ENCODE measurements at places on chromosomes 5 and 9. TPM values are rescaled to one million over a fixed set of nuclear protein-coding genes. Genes with fewer than 3 reads are reported as not detected.

The NXNL2 gene
- not detected for total RNA-seq

The HRCT1 gene
- 2.4 TPM for total RNA-seq

The FRRS1L gene
- not detected for total RNA-seq

The PALM2AKAP2 gene
- total RNA-seq = under 0.01 TPM

The SPAG8 gene
- 0.25 TPM for total RNA-seq

The TMC1 gene
- 0.99 TPM for total RNA-seq

The FST gene
- total RNA-seq = 1.4 TPM

The AJM1 gene
- 0.66 TPM for total RNA-seq

The FPGS gene
- 71.4 TPM for total RNA-seq

The ARID3C gene
- total RNA-seq = 0.13 TPM

DNA sequence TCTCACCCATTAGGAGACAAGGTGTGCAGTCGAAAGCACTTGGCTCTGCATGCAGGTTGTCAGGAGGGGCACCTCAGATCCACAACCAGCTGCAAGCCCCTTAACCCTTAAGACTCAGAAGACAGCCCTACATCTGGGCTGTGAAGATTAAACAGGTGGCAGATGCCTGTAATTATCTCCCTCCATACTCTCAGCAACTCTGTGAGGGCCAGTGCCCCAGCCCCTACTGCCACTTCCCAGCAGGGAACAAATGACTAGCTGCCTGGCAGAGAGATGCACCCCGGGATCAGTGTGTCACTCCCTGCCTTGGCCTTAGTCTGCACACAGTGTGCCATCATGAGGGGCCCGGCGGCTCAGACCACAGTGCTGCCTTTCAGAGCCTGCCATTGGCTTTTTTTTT lies 42.0 kb downstream of the CRB2 start:
- no peak for DNase-seq

GRCh38 chr5:114789773-114790402 lies 379.8 kb downstream of the TRIM36 start:
- no peak for DNase-seq

DNA sequence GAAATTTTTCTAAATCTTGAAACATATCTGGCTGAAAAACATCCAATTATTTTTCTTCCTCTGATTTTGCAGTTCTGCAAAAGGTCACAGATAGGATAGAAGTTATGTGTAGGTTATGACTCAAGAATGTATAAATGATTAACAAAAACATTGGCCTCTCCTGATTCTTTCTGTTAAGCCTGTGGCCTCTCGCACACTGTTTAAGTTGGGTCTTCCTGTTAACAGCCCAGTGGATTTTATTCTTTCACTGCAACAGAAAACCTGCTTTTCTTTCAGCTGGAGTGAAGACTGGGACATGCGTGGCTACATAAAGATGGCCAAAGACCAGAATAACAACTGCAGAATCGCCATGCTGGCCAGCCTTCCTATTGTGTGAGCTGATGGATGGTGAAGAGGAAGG lies 17.1 kb upstream of the SPATA31E1 start:
- no peak for DNase-seq

GRCh38 chr5:139130214-139130613 lies 68.0 kb downstream of the SIL1 start:
- DNase-seq = no peak

- no peak for DNase-seq
Measured at GRCh38 chr5:40871177-40871576, 30.0 kb downstream of the CARD6 start.

DNA sequence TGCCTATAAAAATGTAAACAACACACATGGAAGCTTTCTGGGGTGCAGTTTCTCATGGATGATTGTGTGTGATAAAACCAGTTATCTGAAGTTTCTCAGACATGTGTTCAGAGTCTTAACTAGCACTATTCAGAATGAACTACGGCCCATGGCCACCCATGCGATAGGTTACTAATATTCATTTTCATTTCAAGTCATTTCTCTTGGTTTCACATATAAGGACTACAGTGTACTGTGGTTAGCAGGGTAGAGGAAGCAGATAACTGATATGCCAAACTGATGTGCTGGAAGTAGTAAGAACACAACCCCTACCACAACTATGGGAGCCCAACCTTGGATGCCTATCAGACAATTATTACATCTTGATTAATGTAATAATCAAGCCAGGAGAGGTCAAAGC lies 372.1 kb downstream of the DTWD2 start:
- DNase-seq = no peak

DNA sequence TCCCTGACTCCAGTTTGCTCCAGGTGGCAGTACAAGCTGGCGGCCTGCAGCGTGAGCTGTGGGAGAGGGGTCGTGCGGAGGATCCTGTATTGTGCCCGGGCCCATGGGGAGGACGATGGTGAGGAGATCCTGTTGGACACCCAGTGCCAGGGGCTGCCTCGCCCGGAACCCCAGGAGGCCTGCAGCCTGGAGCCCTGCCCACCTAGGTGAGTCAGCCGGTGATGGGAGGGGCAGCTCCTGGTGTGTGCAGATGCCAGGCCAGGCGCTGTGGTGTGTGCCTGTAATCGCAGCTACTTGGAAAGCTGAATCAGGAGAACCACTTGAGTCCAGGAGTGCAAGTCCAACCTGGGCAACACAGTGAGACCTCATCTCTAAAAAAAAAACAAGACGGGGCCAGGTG lies 10.0 kb upstream of the CACFD1 start:
- no peak for DNase-seq

- DNase-seq = no peak
Measured at GRCh38 chr9:127411122-127411521, 13.1 kb upstream of the ZNF79 start.

DNA sequence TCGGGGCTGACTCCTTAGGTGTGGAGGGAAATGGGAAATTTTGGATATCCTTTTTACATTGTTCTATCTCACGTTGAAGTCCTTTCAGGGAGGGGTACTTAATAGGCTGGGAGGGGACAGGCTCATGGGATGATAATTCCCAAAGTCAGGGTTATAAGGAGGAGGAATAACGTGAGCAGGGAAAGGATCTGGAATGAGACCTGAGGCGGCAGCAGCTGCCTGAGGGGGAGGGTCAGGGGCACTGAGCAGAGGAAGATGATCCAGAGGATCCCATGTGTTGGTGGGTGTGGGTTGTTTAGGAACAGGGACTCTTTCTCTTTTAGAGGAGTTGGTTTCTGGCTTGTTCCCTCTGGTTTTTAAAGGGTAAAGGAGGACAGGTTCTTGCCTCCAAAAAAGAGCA lies 18.7 kb downstream of the IFT74 start:
- DNase-seq = no peak

DNA sequence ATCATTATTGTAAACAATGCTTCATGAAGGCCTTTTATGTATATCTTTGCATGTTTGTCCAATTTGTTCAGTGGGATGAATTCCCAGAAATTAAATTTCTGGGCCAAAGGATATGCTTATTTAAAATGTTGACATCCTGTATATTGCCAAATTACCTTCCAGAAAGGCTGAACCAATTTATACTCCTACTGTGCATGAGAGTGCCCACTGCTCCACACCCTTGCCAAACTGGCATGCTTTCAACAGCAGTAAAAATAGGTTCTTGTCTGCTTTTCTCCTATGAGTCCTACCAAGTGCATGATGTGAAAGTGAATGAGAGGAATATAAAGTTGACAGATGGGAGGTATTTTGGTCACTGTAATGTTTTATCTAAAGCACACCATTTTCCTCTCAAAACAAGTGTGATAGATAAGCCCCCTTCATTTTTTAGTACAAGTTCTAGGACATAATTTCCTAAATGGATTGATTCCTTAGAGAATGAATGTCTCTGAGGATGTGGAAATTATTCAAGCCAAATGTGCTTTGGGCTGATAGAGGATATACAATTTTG lies 70.5 kb upstream of the ERBIN start:
- DNase-seq = no peak

DNA sequence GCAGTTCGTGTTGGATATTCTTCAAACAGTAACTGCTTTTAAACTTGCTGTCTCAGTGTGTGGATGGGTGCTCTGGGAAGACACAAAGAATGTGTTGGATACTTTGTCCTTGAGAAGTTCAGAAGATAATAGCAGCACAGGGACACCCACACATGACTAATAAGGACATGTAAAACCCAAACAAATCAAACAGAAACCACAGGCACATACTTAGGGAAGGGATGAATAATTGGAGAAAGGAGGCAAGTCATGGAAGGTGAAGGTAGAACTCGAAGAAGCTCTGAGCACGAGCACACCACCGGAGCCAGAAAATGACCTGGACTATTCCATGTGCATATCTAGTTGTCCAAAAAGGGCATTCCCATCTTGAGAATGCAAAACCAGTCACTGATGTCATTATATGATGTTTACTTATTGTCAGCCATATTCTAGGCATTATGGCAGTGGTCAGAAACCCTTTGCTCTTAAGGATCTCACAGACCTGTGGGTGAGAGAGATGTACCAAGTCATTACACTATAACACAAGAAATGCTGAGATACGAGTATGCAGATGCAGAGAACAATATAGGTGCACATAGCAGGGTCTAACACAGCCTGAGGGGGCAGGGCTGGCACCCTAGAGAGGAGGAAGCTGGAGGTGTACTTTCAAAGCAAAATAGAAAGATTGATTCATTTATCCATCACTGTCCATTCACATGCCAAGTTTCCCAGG lies 152.9 kb downstream of the PIK3R1 start:
- DNase-seq = no peak

- DNase-seq = no peak
Measured at GRCh38 chr5:149151717-149152116, 10.4 kb downstream of the ABLIM3 start.

GRCh38 chr9:21965401-21965951 lies 28.7 kb downstream of the CDKN2A start:
- DNase-seq = peak; percentile 30

- DNase-seq = no peak
Measured at GRCh38 chr5:138603249-138603920, 28.2 kb upstream of the HSPA9 start.

GRCh38 chr9:109802491-109802890 lies 22.5 kb downstream of the PALM2AKAP2 start:
- DNase-seq = no peak

DNA sequence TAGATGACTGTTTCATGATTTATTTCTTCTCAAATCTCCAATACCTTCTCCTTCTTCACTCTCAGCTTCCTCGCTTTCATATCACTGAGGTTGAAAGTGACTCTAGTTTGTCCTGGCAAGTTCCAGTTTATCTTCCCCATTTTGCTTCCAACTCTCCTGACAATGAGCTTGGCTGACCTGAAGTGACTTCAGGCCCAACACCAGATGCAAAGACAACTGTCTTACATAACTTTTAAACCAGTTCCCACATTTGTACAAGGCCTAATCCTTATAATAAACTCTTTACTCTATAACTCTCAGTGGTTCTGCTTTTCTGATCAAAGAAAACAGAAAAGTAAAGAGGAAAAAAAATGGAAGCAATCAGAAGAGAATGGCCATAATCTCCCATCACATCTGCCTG lies 22.0 kb downstream of the GNG10 start:
- DNase-seq = no peak

DNA sequence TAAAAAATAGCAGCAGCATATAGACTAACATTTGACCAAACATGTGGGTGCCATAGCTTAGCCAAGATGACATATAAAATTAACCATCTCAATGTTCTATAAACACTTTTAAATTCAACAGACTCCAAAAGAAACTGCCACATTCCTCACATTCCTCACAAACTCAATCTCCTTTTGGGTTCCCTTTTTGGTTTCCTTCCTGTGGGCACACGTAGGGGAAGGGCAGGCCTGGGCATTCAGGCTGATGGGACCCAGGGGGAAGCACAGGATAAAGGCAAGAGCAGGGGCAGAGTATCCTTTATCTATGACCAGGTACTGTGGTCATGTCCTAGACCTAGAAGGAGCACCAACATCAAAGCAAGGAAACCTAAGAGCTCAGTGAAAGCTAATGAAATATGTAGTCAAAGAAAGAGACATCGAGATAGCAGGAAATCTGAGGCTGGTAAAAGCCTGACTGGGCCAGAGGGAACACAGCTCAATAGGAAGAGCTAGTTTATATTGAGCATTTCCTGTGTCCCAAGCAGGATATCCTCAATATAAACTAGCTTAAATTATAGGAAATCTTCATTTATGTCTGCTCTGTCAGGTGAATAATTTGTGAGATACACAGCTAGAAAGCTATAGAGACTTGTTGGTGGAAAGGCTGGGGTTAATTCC lies 13.6 kb upstream of the ERAP1 start:
- no peak for DNase-seq

DNA sequence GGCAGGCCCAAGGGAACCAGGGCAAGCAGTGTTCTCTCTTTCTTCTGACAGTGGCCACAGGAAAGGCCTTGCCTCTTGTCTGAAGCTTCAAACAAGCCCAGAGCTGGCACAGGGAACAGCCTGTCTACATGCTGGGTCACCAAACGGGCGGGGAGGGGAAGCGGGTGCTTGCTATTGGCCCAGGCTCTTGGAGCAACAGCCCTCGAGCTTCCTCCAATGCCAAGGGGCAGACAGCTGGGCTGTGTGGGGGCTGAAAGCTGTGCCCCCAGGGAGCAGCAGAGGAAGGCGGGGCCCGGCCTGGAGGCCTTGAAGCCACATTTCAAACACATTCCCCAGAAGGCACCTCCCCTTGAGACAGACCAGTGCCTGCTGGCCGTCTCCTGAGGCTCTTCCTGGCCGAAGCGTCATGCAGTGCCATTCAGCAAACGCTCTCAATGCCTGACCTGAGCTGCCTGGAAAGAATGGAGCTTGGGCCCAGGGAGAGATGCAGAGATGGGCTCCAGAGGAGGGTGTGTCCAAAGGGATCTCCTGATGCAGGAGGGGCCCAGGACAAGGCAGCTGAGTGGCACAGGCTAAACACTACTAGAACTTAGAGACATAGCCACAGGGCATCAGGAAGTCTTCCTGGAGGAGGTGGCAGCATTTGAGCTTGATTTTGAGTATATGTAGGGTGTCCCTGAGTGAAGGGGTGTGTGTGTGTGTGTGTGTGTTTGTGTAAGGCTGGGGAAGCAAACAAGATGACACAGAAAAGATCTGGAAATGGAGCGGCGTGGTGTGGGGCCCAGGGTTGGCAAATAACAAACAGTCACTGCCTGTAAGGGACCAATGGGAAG lies 2.5 kb downstream of the FIBCD1 start:
- no peak for DNase-seq

DNA sequence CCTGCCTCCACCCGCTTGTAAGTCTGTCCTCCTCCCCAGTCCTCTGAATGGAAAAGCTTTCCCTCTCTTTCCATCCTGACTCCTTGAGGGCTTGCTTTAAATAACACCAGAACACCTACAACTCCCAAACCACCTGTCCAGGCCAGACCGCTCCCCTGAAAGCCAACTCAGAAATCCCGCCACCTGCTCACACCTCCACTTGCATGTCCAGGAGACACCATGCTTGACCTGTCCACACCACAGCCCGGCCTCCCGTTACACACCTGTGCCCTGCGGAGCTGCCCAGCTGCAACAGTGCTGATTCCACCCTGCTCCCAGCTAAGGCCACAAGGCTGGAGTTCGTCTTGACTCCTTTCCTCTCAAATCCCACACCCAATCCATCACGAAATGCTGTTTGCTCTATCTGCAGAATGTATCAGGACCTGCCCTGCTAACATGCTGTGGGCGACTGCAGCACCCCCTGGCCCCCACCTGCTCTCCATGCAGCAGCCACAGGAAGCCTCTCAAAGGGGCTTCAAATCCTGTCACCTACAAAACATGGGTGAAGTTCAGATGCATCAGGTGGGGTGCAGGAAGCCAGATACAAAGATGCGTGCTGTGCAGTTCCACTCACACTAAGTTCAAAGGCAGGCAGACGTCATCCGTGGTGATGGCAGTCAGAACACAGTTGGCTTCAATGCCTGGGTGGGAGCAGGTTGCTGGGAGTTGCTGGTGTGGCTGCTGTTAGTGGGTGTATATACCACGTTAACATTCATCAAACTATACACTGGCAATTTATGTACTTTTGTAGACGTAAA lies 166.0 kb downstream of the ROR2 start:
- DNase-seq = no peak

GRCh38 chr9:18795947-18796671 lies 236.9 kb downstream of the SAXO1 start:
- DNase-seq = no peak

- DNase-seq = no peak
Measured at GRCh38 chr5:152514827-152515397, 109.8 kb upstream of the NMUR2 start.
